ENCODE measurements at places on chromosomes 5 and 9.

- DNase-seq = no peak
Observed at GRCh38 chr9:114688909-114689610, 7.1 kb upstream of the TEX48 start.

DNA sequence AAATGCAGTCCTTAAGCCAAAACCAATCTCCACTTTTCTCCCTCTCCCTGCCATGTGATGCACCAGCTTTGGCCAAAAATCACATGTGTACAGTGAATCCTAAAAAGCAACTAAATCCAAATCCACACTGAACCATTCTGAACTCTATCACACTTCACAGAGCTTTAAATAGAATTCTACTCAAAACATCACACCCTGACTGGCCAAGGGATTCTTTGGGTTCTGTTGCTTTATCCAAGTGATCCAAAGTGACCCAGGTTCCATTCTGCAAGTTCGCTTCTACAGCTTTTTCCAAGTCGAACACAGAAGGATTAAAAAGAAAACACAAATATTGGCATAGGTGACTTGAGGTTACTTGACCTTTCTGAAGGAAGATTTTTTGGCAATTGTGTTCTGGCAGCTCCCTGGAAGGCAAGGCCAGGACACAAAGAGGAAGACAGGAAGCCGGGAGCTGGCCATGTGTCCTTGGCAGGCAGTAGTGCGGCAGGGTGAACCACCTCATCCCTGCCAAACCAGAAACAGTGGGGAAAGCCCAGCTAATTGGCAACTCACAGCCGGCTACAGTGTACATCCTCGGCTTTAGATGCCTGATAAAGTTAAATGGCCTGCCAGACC is 115.0 kb downstream of the NFIB start:
- DNase-seq = no peak

DNA sequence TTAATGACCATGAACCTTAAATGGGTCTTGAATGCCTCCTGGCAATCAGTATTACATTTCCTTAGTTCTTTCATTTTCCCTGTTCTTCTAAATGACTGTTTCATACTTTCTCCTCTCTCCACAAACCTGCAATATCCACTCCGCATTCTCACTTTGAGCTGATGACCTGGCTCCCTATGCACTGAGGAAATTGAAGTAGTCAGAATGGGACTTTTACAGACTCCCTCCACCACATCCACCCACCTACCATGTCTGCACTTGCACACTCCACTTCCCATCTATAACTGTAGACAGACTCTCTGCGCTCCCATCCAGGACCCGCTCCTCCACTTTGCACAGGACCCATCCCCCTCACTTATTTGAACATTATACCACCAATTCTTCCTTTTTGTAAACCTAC is 36.2 kb upstream of the GZMA start:
- no peak for DNase-seq

- no peak for DNase-seq
Observed at GRCh38 chr9:115098226-115098965, 19.6 kb downstream of the TNC start.

GRCh38 chr5:93893075-93893474 is 151.7 kb upstream of the POU5F2 start:
- DNase-seq = no peak

DNA sequence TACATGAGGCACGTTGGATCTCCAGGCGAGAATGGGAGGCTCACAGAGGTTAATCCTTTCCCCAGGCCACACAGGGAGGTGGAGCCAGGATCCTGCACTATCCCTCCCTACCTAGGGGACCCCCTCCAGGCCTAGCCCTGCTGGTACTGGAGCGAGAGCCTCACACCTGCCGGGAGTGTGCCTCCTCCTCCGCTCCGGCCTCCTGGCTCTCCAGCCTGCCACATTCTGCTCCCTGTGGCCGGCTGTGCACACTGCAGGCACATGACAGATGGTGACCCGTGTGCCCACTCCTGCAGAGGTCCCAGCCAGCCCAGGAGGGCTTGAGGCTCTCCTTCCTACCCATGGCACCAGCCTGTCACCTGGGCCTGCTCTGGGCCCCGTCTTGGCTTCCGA is 93.4 kb downstream of the RXRA start:
- no peak for DNase-seq

DNA sequence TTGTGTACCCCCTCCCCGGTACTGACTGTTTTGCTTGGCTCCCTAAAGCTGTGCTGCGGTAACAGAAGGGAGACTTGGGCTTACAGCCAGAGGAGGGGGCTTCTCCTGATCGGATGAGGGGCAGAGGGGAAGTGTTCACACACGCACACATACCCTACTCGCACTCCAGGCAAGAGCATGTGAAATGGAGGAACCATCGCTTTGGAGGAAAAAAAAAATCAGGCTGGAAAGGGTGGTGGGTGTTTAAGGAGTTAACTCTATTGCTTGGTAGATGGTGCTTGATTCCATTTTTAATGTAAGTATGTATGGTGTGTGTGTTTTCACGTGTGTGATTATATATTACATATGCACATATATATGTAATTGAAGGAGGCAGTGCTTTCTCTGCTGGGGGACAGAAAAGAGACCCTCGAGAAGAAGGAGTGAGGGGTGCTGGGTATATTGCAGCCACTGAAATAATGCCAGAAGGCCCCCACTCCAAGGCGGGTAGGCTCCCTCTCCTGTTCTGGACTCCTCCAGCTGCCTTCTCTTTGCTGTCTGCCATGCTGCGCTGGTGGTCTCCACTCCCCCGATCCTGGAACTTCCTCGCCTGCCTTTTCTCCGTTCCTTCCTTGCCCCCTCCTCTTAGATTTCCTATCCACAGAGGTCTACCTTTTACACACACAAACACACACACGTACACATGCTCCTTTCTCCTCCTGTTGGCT is 721 bp downstream of the GRIA1 start:
- no peak for DNase-seq
